ENCODE measurements at places on chromosomes 6 and 20. TPM values are rescaled to one million over a fixed set of nuclear protein-coding genes. Genes with fewer than 3 reads are reported as not detected.

DNA sequence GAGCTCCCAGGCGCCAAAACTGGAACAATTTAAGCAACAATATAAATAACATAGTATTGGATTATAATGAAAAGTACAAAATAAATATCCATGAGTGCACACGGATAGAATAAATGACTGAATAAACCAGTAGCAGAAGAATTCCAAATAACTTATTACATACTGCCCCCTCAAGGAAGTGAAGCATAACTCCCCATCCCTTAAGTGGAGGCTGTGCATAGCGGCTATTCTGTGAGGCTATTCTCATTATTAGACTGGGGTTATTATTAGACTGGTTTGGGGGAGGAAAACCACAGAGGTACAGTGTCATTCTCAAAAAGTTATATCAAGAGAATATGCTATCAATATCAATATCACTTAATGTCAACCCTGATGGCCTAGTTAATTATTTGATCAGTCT is 94.4 kb upstream of the SIRPA start:
- no peak overlapping the region for H3K27ac ChIP-seq
- no peak overlapping the region for H3K4me3 ChIP-seq
- no peaks in the 10 kb centered on the region for H3K27me3 ChIP-seq
- peaks cover 40% of the 10 kb centered on the region for H3K4me1 ChIP-seq
- no peaks in the 10 kb centered on the region for H3K36me3 ChIP-seq

- no peaks in the 10 kb centered on the region for H3K4me1 ChIP-seq
- no peak for DNase-seq
- peaks cover 13% of the 10 kb centered on the region for H3K27me3 ChIP-seq
- no peak overlapping the region for H3K27ac ChIP-seq
- H3K36me3 ChIP-seq, result no peaks in the 10 kb centered on the region
- H3K4me3 ChIP-seq, result no peak overlapping the region
Measured at GRCh38 chr6:167420177-167420576, 95.3 kb downstream of the TTLL2 start.

GGTLC1 gene
- total RNA-seq, result not detected

MRPS18A gene
- total RNA-seq, result 51.8 TPM

SIRPB1 gene
- total RNA-seq, result 3.3 TPM

APMAP gene
- 61.8 TPM for total RNA-seq

DNA sequence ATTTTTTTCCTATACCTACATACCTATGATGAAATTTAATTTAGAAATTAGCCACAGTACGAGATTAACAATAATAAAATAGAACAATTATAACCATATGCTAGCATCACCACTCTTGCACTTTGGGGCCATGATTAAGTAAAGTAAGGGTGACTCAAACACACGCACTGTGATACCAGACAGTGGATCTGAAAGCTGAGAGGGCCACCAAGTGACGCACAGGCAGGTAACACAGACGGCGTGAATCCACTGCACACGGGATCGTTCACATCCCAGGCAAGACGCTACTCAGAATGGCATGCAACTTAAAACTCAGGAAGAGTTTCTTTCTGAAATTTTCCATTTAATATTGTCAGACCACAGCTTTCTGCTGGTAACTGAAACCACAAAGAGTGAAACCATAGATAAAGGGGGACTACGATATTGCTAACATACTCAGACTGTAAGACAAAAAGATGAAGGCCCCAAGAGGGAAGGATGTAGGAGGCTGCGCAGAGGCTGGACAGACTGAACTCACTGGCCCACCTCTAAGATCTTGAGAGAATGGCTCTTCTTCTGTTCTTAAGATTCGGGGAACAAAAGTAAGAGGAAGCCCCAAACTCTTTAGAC is 17.9 kb downstream of the RRBP1 start:
- peaks cover 5% of the 10 kb centered on the region for H3K36me3 ChIP-seq
- no peak overlapping the region for H3K27ac ChIP-seq
- no peak for DNase-seq
- H3K4me1 ChIP-seq, result peaks cover 38% of the 10 kb centered on the region
- no peak overlapping the region for H3K4me3 ChIP-seq

TPD52L1 gene
- total RNA-seq, result 199 TPM

PLEKHG1 gene
- 35.0 TPM for total RNA-seq

C4B gene
- 9.4 TPM for total RNA-seq

DNA sequence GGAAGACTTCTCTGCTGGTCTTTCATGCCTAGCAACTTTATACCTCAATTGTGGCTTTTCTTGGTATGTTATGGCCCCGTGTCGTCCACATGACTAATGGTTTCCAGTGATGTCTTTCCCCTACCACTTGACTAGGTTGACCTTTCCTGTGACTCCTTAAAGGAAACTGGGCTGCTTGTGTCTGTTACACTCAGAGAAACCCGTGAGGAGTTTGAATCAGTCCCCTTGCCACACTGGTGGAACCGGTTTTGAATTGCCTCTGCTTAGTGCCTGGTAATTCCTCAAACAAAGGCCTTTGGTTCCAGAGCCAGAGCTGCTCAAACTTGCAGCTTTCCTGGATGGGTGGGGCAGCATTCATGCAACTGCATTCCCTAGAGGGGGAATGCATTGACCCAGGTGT is 21.9 kb downstream of the ECT2L start:
- H3K27me3 ChIP-seq, result no peaks in the 10 kb centered on the region
- peaks cover 34% of the 10 kb centered on the region for H3K4me1 ChIP-seq

CLVS2 gene
- 0.64 TPM for total RNA-seq

GRCh38 chr6:85568411-85568810 is 25.2 kb downstream of the SNX14 start:
- H3K27ac ChIP-seq, result no peak overlapping the region
- no peak overlapping the region for H3K4me3 ChIP-seq
- no peaks in the 10 kb centered on the region for H3K4me1 ChIP-seq
- H3K27me3 ChIP-seq, result no peaks in the 10 kb centered on the region
- peaks cover 24% of the 10 kb centered on the region for H3K36me3 ChIP-seq
- no peak for DNase-seq

APOBEC2 gene
- total RNA-seq, result not detected

KCNK5 gene
- 24.1 TPM for total RNA-seq

DNA sequence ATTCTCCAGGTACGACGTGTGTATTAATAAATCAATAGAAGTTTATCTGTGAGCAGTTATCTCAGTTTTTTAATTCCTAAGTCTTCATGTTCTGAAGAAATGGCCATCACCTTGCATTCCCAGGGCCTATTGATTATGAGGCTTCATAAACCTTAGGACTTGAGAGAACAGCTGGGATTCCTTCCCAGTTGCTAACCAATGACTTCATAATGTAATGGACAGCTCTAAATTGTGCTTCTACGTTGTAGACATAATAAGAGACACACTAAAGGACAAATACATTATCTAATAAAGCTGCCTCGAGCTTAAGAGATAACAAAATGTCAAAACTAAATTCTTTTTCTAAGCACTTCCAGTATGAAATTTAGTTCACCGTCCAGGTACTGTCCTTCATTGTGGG is 30.6 kb downstream of the TSHZ2 start:
- no peaks in the 10 kb centered on the region for H3K27me3 ChIP-seq
- H3K27ac ChIP-seq, result no peak overlapping the region
- no peak overlapping the region for H3K4me3 ChIP-seq
- no peaks in the 10 kb centered on the region for H3K36me3 ChIP-seq
- no peak for DNase-seq

ECT2L gene
- 0.23 TPM for total RNA-seq

FERMT1 gene
- total RNA-seq, result 32.9 TPM

DNA sequence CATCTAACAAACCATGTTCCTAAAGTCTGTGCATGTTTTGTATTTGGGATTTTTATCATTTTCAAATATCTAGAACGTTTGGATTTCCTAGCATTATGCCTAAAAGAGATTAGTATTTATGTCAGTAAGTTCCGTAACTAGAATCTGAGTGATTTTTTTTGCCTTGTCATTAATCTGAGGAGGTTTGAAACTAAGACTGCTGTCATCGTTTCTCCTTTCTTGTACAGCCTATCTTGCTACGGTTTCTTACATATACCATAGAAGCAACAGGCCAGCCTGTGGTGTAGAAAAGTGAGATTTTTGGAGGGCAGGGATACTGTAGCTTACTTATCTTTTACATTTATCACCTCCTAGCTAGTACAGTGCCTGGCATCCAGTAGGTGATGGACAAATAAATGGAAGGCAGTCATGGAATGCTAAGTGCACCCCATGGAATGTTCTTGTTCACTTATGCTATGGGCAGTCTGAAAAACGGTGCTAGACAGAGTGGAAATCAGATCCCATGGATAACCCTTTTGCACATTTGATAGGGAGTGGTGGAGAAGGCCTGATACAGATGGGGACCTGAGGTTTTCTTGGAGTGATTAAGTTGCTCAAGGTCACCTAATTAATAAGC is 93.9 kb downstream of the ARID1B start:
- H3K4me3 ChIP-seq, result no peak overlapping the region
- no peak for DNase-seq
- no peak overlapping the region for H3K27ac ChIP-seq
- H3K27me3 ChIP-seq, result no peaks in the 10 kb centered on the region
- peaks cover 16% of the 10 kb centered on the region for H3K4me1 ChIP-seq

ADTRP gene
- 39.5 TPM for total RNA-seq

DNA sequence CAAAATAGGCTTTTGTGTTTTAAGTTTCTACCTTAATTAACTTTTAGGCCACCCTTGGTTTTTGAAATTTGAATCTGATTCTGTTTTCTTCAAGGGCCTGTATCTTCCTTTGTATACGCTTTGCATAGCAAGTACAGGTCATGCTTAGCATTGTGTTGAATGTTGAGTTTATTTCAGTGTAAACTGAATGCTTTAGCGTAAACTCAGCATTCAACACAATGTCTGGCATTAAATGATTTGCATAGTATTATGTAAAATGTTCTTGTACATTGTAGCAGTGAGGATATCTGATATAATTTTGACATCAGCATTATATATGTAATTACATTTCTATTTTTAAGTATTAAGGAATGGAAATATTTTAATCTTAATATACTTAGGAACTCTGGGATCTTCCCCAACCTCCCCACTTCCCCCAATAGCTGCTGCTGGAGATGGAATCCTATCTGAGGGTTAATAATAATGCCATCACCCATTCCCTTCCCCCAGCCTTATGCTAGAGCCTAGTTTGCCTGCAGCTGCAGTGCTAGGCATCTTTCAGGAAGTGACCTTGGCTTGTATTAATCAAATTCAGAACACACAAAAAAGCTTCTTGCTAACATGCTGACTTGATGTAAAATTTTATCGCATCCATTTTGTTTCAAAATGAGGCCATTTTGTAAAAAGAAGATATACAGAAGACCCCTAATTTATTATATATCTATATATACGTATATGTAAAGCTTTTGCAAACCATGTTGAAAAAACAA is 73.1 kb downstream of the NCOA3 start:
- H3K36me3 ChIP-seq, result peaks cover 4% of the 10 kb centered on the region
- H3K27me3 ChIP-seq, result no peaks in the 10 kb centered on the region
- H3K27ac ChIP-seq, result no peak overlapping the region
- H3K4me3 ChIP-seq, result no peak overlapping the region
- DNase-seq, result no peak
